Left renal cortex interstitium (tissue), 4 donors: ENCODE measurements at places on chromosomes 13 and 19.

DNA sequence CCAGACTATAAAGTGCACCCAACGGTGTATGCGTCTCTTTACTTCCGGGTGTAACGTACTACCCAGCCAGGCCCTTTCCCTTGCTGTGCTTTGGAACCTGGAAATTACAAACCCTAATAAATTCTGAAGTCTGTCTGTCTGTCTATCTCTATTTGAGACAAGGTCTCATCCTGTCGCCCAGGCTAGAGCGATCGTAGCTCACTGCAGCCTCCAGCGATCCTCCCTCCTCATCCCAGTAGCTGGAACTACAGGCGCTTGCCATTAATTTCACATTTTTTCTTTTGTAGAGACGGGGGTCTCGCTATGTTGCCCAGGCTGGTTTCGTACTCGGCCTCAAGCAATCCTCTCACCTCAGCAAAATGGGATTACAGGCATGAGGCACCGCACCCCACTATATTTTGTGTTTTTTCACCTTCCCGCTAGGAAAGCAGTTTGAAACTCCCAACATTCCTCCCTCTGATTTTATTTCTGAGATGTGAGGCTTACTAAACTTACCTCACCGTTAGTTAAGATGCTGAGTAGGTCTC is 469 bp upstream of the RNF6 start:
- DNase-seq: no peak

DNA sequence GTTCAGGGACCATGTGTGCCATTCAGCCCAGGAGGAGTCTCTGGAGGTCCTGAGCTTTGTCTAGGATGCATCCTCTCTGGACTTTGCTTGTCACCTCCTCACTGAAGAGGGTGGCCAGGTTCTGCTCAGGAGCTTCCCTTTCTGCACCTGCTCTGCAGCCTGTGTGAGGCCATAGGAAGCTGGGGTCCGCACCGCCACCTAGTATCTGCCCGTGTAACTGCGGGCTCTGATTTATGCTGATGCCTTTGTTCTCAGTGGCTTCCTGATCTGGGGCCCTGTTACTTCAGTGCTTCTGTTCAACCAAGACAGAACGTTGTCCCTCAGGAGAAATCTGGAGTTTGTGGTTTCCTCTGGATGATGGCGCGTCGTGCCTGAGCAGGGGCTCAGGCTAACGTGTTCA is 15.5 kb downstream of the ZNF610 start:
- DNase-seq: no peak

- no peak for DNase-seq
These were observed 2.4 kb upstream of the PTGER1 start for GRCh38 chr19:14477418-14478112.

DNA sequence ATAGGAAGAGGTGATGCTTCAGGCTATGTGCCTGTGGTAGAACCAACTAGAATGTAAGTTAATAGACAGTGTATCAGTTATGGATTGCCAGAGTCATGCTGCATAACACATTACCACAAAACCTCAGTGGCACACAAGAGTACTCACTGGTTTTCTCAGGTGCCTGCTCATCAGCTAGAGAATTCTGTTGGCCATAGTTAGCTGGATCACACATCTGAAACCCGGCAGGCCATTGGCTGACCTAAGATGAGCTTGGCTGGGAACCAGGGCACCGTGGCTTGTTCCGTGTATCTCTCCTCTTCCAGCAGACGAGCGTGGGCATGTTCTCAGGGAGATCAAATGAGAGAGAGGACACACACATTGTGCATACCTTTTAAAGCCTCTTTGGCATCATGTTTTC is 76.7 kb downstream of the TEX26 start:
- no peak for DNase-seq

DNA sequence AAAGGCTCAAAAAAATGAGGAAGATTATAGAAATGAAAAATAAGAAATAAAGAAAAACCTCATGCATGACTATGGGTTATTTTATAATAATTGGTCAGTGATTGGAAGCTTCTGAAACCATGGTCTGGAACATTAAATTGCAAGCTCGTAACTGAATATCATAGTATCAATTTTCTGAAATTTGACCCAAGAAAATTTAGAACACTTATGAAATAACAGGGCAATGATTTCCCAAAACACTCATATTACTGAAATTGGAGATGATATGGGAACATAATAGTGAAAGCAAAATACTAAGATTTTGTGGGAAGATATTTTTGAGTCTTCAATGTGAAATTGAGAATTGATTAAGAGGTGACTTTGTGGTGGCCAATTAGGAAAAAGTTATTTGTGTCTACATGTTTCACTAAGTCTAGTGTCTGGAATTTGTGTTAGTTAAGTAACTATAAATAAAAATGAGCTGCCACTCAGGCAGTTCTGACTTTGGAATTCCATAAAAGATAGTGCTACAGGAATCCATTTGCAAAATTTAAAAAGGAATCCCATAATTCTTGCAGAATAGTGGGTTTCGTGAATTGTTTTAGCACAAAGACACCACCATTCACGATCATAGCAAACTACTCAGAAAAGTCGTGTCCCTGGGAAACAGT is 603.0 kb downstream of the LMO7 start:
- no peak for DNase-seq

DNA sequence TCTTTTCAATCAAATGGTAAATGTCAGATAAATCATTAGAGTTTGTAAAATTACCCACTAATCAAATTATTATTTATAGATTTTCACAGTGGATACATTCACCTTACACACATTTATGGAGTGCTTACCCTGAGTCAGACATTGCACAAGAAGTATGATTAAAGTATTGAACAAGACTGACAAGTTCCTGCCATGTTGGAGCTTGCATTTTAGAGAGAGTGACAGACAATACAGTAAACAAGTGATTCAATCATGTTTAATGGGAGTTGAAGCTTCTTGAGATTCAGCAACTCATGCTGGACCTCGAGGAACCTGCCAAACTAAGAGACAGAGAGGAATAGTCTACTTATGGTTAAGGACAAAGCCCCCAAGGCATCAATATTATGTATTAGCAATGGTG is 487.8 kb downstream of the PCDH17 start:
- no peak for DNase-seq

DNA sequence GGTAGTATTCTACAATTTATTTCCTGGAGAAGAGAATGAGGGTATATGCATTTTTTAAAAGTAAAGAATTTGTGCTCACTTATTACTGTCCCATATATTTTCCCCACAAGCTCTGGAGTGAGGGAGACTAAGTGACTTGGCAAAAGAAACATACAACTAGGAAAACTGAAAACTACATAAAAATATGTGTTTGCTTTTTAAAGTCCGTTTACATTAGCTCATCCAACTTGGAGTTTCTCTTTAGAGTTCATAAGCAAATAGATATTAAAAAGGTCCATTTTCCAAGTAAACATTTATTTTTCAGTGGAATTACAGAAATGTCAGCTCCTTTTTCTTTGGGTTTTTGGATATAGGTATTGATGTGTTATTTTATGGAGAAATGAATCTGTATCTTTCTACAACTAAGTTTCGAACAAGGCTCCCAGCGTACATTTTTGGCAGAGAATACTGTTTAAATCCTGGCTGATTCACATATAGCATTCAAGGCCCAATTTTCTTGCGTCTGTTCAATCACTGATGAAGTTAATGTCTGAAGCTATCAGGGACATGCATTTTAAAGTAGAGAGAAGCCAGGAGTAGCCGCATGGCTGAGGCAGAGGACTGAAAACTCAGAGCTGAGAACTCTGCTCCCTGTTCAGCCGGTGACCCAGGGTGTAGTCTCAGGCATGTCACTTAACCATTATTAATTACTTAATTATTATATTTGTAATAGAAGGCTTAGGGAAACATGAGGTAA is 729.4 kb downstream of the EFNB2 start:
- DNase-seq: no peak

- DNase-seq: no peak
These were observed 876.5 kb downstream of the PCDH9 start for GRCh38 chr13:66353664-66354063.

- no peak for DNase-seq
These were observed 16.1 kb upstream of the RASA3 start for GRCh38 chr13:114148521-114148855.

DNA sequence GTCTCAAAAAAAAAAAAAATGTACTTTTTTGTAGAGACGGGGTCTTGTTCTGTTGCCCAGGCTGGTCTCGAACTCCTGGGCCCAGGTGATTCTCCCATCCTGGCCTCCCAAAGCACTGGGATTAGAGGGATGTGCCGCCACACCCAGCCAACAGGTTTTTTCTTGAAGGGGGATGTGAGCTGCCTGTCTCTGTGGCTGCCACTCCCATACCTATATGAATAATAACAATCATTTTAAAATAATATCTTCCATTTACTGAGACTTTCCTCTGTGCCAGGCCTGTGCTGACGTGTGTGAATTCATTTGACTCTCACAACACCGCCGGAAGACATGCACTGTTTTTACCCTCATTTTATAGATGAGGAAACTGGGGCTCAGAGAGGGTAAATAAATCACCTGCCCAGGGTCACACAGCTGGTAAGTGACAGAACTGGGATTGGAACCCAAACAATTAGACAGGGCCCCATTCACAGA is 7.2 kb upstream of the BCL3 start:
- no peak for DNase-seq

- no peak for DNase-seq
These were observed 21.6 kb downstream of the VASP start for GRCh38 chr19:45528744-45529419.

DNA sequence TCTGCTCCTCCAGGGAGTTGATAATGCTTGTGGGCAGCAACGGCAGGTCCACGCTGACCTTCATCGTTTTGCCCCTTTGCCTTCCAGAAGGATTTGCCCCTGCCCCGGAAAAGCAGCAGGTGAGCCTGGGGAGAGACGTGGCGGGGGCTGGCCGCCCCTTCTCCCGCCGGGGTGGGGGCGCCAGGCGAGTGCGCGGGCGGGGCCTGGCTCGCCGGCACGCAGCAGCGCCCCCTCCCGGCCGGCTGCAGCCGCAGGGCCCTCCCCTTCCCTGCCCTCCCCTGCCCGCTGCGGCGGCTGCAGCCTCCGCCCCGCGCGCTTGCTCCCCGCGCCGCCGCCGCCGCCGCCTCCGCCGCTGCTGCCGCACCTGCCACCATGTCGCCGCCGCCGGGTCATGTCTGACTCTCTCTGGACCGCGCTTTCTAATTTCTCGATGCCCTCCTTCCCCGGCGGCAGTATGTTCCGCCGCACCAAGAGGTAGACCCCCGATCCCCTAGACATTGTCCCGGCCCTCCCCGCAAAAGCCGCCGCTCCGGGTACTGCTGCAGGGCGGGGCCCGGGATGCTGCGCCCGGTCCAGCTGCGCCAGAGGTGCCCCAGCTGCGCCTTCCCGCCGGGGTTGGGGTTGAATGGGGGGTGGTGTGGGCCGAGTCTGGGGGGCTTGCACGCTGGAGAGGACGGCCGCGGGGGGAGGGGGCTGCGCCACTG is at the start of gene MAST1:
Gene MAST1 (plus strand): TSS at position 334 of the 704 bp plus-strand sequence. CDS start 58 bp downstream, at position 392.
- no peak for DNase-seq

DNA sequence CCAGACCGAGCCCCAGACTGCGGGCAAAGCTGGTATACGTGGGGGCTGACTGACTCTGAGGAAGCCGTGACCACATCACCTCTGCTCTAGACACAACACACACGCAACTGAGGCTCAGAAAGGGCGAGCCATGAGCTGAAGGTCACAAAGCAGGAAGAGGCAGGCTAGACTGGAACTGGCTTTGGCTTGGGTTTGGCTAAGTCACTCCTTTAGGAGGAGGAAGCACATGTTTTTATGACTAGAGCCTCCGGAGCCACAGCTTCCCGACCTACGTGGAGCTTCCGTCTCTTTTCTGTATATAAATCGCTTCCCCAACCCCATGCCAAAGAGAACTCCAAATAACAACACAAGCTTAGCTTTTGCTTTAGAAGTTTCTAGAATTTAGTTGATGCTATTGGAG is 48.0 kb downstream of the RFX2 start:
- DNase-seq: no peak

- no peak for DNase-seq
These were observed 1.3 kb downstream of the HSD11B1L start for GRCh38 chr19:5682107-5682482.

GRCh38 chr19:33302974-33303790 is 848 bp upstream of the CEBPA start:
- no peak for DNase-seq

GRCh38 chr19:18775586-18776287 is 15.4 kb downstream of the COMP start:
- DNase-seq: no peak

DNA sequence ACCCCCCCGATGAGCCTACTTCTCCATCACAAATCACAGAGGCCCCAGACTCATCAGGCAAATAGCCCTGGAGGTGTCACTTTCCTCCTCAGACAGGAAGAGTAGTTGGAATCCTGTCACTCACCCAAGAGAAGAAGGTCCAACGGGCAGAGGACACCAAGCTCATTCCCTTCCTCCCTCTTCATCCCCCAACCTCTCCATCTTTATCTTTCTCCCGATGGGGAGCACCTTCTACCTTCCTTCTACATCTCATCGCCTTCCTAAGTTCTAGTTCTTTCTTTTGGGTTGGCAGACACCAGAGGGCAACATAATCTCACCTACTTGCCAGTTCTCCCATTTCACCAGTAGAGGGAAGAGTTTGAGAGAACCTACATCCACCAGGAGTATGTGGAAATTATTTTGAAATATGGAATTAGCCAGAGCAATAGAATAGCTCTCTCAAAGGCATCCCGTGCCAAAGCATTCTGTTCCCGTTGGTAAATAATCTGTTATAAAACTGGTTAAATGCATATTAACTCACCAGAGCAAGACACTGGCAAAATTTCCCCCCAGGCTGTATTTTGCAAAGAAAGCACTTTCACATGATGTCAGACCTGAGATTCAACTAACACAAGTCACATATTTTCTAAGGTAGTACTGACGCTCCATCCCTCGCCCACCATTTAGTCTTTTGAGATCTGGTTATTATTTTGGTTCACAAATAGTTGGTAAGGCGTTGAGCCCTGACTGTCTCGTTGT is 55.0 kb downstream of the ZIC5 start:
- no peak for DNase-seq

GRCh38 chr13:91459485-91459884 is 61.1 kb downstream of the GPC5 start:
- no peak for DNase-seq

DNA sequence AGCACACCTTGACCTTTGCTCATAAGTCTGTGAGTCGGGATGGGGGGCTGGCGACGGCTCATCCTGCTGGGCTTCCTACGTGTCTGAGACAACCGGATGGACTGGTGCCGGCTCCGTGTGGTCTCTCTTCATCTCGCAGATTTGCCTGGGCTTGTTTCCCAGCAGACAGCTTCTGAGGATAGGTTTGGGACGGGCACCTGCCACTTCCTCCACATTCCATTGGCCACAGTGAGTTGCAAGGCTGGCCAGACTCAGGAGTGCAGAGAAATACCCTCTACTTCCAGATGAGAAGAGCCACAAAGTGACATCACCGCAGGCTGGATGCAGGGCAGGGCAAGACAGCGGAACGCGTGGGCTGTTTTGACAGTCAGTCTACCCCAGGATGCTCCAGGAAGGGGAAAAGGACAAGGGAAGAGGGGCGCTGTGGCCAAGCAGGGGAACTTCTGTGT is 48.1 kb downstream of the IRS2 start:
- DNase-seq: no peak

DNA sequence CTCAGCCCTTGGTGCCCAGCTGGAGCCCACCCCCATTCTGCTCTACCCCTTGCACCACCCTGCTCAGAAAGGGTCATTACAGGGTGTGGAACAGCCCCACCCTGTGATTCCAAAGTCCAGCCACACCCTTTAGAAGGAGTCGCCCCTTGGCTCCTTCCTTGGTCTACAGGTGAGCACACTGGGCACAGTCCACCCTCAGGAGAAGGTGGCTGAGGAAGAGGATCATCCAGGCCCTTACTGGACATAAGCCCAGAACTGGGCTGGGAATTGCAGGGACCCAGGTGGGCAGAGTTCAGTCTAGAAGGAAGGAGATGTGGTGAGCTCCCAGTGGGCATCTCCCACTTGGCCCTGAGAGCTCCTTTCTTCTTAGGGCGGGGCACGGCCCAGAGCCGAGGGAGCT is 8.6 kb downstream of the SLC46A3 start:
- no peak for DNase-seq
